ENCODE measurements at places on chromosomes 7 and 10. TPM values are rescaled to one million over a fixed set of nuclear protein-coding genes. Genes with fewer than 3 reads are reported as not detected.

- H3K36me3 ChIP-seq: no peaks in the 10 kb centered on the region
- peaks cover 25% of the 10 kb centered on the region for H3K4me1 ChIP-seq
- peak; percentile 49 for DNase-seq
- no peak overlapping the region for H3K27ac ChIP-seq
- H3K27me3 ChIP-seq: no peaks in the 10 kb centered on the region
These were observed 15.1 kb upstream of the DENND2A start for GRCh38 chr7:140655511-140656408.

- H3K36me3 ChIP-seq: no peaks in the 10 kb centered on the region
- DNase-seq: no peak
- no peak overlapping the region for H3K27ac ChIP-seq
- no peak overlapping the region for H3K4me3 ChIP-seq
- H3K4me1 ChIP-seq: no peaks in the 10 kb centered on the region
- no peaks in the 10 kb centered on the region for H3K27me3 ChIP-seq
These were observed 108.4 kb upstream of the HPS1 start for GRCh38 chr10:98555021-98555619.

DNA sequence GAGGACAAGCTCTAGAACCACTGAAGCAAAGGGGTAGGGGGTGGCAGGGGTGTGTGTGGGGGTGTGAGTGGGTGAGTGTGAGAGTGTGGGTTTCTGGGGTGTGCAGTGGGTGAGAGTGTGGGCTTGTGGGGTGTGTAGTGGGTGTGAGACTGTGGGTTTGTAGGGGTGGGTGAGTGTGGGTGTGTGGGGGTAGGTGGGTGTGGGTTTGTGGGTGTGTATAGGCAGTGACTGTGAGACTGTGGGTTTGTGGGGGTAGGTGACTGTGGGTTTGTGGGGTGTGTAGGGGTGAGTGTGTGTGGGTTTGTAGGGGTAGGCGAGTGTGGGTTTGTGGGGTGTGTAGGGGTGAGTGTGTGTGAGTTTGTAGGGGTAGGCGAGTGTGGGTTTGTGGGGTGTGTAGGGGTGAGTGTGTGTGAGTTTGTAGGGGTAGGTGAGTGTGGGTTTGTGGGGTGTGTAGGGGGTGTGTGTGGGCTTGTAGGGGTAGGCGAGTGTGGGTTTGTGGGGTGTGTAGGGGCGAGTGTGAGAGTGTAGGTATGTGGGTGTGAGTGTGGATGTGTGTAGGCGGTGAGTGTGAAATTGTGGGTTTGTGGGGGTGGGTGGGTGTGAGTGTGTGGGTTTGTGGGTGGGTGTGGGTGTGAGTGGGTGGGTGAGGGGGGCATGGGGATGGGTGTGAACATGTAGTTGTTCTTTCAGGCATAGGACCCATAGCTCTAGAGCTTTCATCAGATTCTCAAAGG, 8.8 kb downstream of the NOS3 start:
- H3K27me3 ChIP-seq: peaks cover 4% of the 10 kb centered on the region
- no peaks in the 10 kb centered on the region for H3K36me3 ChIP-seq

GRCh38 chr10:25226775-25227682, 52.2 kb downstream of the GPR158 start:
- no peaks in the 10 kb centered on the region for H3K4me1 ChIP-seq
- no peak overlapping the region for H3K27ac ChIP-seq
- H3K36me3 ChIP-seq: no peaks in the 10 kb centered on the region
- no peaks in the 10 kb centered on the region for H3K27me3 ChIP-seq

GRCh38 chr10:95513941-95514392, 47.2 kb downstream of the SORBS1 start:
- H3K27me3 ChIP-seq: no peaks in the 10 kb centered on the region
- peak overlapping the region; percentile 59 for H3K27ac ChIP-seq
- H3K4me1 ChIP-seq: peaks cover 46% of the 10 kb centered on the region
- no peak for DNase-seq

DNA sequence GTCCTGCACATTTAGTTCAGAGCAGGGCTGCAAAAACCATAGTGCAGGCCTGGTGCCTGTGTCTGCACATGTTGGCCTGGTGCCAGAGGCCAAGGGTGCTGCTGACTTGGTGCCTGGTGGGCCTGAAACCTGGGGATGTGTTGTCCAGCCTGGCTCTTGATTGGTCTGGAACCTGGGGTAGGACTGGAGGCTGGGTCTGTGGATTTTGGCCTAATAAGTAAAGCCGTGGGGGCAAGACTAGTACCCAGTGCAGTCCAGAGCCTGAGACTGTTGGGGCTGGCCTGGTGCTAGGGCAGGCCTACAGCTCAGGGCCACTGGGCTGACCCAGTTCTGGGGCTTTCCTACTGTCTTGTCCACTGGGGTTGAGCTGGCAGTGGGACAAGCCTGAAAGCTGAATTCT, 817.9 kb downstream of the DNAJB9 start:
- no peak overlapping the region for H3K4me3 ChIP-seq
- no peak overlapping the region for H3K27ac ChIP-seq
- DNase-seq: no peak
- no peaks in the 10 kb centered on the region for H3K36me3 ChIP-seq
- H3K27me3 ChIP-seq: no peaks in the 10 kb centered on the region

GRCh38 chr7:12504149-12504548, 66.4 kb upstream of the SCIN start:
- no peak for DNase-seq
- H3K27ac ChIP-seq: no peak overlapping the region
- H3K4me1 ChIP-seq: no peaks in the 10 kb centered on the region
- no peak overlapping the region for H3K4me3 ChIP-seq
- no peaks in the 10 kb centered on the region for H3K36me3 ChIP-seq

- H3K4me1 ChIP-seq: peaks cover 16% of the 10 kb centered on the region
- DNase-seq: peak; percentile 68
- H3K27me3 ChIP-seq: peaks cover 13% of the 10 kb centered on the region
- peak overlapping the region; percentile 72 for H3K4me3 ChIP-seq
These were observed 45.3 kb upstream of the CDK1 start for GRCh38 chr10:60732807-60733516.

DNA sequence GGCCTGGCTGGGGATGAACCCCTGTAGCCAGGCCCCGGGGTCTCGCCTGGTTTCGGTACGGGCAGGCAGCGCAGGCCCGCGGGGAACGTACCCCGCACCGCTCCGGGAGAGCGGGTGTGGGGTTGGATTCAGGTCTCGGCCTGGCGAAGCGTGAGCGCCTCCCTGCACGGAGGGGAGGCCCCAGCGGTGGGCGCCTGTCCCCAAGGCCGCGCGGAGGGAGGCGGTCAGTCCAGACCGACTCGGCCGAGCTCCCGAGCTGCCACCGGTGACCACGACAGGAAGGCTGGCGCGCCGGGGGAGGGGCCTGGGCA, 378 bp upstream of the INPP5F start:
- peak overlapping the region; percentile 79 for H3K4me3 ChIP-seq
- no peaks in the 10 kb centered on the region for H3K36me3 ChIP-seq
- DNase-seq: no peak
- peaks cover 43% of the 10 kb centered on the region for H3K4me1 ChIP-seq
- peak overlapping the region; percentile 91 for H3K27ac ChIP-seq

- no peaks in the 10 kb centered on the region for H3K36me3 ChIP-seq
- DNase-seq: no peak
- H3K27me3 ChIP-seq: no peaks in the 10 kb centered on the region
These were observed 63.9 kb upstream of the LOXL4 start for GRCh38 chr10:98331885-98332284.

- H3K27me3 ChIP-seq: no peaks in the 10 kb centered on the region
- H3K4me3 ChIP-seq: no peak overlapping the region
- peaks cover 21% of the 10 kb centered on the region for H3K4me1 ChIP-seq
- no peaks in the 10 kb centered on the region for H3K36me3 ChIP-seq
- H3K27ac ChIP-seq: no peak overlapping the region
These were observed 1.8 kb downstream of the BPGM start for GRCh38 chr7:134648456-134648855.

GRCh38 chr10:22344249-22344648, 1.0 kb upstream of the SPAG6 start:
- peaks cover 93% of the 10 kb centered on the region for H3K27me3 ChIP-seq
- H3K36me3 ChIP-seq: no peaks in the 10 kb centered on the region
- H3K4me3 ChIP-seq: no peak overlapping the region

DNA sequence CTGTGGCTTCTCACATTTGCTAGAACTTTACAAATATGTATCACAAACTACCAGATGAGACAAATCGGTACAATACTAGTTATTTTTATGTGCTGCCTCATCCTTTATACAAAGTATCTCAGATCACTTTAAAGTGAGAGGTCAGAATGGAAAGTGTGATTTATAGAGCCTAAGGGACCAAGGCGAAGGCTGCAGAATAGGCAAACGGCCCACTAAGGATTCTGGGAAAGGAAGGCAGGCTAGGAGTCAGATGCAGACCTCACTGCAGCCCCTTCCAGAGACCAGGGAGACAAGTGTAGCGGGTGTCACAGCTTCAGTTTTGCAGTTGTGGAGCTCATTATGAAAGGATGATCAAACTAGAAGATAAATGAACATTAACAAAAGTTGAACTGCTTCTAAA, 190.6 kb downstream of the HIBADH start:
- no peak overlapping the region for H3K4me3 ChIP-seq
- DNase-seq: no peak
- no peaks in the 10 kb centered on the region for H3K36me3 ChIP-seq
- no peak overlapping the region for H3K27ac ChIP-seq

GRCh38 chr7:26398756-26399509, 107.3 kb downstream of the SNX10 start:
- peak overlapping the region; percentile 91 for H3K27ac ChIP-seq
- H3K4me3 ChIP-seq: peak overlapping the region; percentile 76
- H3K36me3 ChIP-seq: no peaks in the 10 kb centered on the region
- H3K27me3 ChIP-seq: no peaks in the 10 kb centered on the region
- peaks cover 21% of the 10 kb centered on the region for H3K4me1 ChIP-seq

The RNF32 gene
- 0.32 TPM for total RNA-seq

The TMEM168 gene
- 34.4 TPM for total RNA-seq

The RAB19 gene
- total RNA-seq: 0.89 TPM

The CYP2E1 gene
- 4.5 TPM for total RNA-seq

The C1GALT1 gene
- total RNA-seq: 26.1 TPM

The GET4 gene
- total RNA-seq: 45.4 TPM

The STEAP1B gene
- total RNA-seq: not detected

The ZNF503 gene
- 5.7 TPM for total RNA-seq

The NPC1L1 gene
- total RNA-seq: not detected

The TBXAS1 gene
- total RNA-seq: 2.4 TPM

Data from suprapubic skin (tissue), 4 donors.